ENCODE measurements at places on chromosomes 2 and 18.

DNA sequence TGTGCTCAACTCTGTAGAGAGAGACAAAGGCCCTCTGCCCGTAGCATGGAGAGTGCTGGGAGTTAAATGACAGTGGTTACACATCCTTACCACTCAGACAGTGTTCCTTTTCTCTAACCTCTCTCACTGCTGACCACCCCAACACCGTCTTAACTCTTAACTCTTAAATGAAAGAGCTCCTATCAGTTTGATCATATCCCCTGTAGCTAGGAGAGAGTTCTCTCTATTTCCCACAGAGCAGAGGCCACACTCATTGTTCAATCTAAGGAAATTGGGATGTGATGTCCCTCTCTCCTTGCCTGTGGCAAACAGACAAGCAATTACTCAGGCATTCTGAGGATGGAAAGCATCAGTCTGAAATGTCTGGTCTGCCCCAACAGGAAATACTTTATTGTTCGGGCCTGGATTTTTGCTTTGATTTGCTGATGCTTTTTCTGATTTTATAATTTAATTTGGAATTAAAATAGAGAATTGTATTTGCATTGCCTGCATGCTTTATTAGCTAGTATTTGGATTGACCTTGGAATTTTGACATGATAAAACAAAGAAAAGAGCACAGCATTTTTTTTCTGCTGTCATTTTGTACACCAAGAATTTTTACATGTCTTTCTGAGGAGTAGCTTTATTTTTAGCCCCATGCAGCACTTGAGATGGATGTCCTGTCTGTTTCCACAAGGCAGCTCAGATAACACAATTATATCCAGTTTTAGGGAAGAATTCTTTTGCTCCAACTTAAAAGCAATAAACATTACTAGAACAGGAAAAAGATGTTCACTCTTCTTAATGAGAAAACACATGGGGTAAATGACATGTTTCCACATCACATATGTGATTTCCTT is 27.7 kb upstream of the IER3IP1 start:
- no peaks in the 10 kb centered on the region for H3K36me3 ChIP-seq
- DNase-seq: no peak
- H3K4me3 ChIP-seq: no peak overlapping the region
- H3K4me1 ChIP-seq: no peaks in the 10 kb centered on the region
- H3K27ac ChIP-seq: no peak overlapping the region
- H3K27me3 ChIP-seq: peaks cover 24% of the 10 kb centered on the region

DNA sequence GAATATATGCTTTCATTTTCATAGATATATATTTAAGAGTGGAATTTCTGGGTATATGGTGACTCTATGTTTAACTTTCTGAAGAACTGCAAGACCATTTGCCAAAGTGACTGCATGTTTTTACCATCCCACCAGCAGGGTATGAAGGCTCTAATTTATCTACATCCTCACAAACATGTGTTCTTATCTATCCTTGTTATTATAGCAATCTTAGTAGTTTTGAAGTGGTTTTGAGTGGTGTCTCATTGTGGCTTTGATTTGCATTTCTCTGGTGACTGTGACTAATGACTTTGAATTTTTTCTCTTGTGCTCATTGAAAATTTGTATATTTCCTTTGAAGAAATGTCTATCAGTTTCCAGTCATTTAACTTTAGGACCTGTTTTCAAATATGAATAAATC is 310.2 kb upstream of the NRP2 start:
- no peaks in the 10 kb centered on the region for H3K36me3 ChIP-seq
- no peak overlapping the region for H3K27ac ChIP-seq
- peaks cover 3% of the 10 kb centered on the region for H3K4me1 ChIP-seq
- DNase-seq: no peak

GRCh38 chr18:274313-274712 is 6.5 kb upstream of the THOC1 start:
- no peak overlapping the region for H3K4me3 ChIP-seq
- H3K4me1 ChIP-seq: peaks cover 12% of the 10 kb centered on the region
- no peaks in the 10 kb centered on the region for H3K27me3 ChIP-seq
- no peak overlapping the region for H3K27ac ChIP-seq
- H3K36me3 ChIP-seq: peaks cover 5% of the 10 kb centered on the region

DNA sequence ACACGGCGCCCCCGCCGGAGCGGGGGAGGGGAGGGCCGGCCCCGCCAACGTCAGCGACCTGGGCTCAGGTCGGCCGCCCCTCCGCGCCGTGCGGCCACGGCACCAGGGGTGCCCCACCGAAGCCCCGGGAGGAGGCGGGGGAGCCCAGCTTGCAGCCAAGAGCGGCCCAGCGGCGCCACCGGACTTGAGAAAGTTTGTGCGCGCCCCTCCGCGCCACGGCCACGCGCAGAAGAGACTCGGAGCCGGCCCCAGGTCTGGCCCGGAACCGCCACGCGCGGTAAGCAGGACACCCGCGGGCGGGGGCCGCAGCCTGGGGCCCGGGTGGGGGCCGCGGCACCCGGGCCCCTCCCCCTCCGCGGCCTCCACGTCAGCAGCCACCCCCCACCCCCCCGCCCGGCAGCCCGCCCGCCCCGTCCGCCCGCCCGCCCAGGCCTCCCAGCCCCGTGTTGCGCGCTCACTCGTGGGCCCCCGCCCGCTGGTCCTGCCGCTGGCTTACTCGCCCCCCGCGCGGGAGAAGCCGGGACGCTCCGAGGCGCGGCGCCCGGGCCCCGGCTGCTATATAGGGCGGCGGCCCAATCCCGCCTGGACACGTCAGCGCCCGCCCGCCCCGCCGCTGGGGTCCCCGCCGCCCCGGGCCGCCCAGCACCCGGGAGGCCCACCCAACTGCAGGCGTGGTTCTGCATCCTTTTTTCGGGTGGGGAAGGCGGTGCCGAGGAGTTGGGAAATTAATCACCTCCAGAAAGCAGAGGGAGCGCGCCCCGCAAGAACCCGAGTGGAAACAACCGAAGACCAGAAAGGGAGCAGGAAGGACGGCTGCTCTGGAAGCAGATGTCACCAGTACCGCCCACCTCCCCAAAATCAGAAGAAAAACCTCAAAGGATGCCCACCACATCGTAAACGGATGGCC is 42.9 kb downstream of the HDLBP start:
- H3K36me3 ChIP-seq: peaks cover 46% of the 10 kb centered on the region
- DNase-seq: peak; percentile 74
- H3K4me3 ChIP-seq: peak overlapping the region; percentile 70
- no peaks in the 10 kb centered on the region for H3K27me3 ChIP-seq

- H3K4me3 ChIP-seq: peak overlapping the region; percentile 98
- H3K27ac ChIP-seq: peak overlapping the region; percentile 100
- H3K27me3 ChIP-seq: peaks cover 10% of the 10 kb centered on the region
- peaks cover 33% of the 10 kb centered on the region for H3K4me1 ChIP-seq
Measured at GRCh38 chr2:195658541-195658890, 1.5 kb downstream of the SLC39A10 start.

DNA sequence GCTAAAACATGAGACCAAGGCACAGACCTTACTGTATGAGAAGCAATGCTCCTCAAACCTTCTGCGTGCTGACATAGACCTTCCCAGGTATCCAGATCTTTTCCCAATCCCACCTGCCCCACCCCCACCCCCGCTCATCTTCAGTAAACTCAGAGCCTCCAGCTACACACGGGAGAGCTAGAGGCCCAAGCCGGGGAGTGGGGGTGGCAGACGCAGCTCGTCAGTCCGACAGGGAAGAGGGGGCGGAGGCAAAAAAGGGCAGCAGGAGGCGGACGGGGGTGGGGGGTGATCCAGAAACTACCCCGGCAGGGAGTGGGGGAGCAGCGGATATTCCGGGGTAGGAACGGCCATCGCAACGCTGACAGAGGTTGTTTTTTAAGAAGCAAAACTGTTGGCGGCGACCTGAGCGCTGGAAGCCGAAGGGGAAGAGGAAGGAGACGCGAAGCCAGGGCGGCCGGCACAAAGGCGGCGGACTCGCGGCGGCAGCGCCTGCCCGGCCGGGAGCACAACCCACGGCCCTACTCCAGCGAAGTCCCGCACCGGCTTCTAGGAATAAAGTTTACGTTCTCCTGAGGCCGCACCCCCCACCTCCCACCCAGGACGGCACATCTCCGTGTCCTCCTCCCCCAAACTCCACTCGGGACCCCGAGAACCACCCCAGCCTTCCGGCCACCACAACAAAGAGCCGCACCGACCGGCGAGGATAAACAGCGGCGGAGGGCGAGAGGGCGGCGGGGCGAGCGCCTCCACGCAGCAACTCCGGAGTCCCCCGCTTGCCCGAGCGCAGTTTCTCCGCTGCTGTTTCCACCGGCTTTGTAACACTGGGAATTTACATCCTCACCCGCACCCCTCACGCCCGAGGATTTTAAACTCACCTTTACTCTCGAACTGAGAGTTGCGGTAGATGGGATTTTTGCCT is 722 bp downstream of the BAZ2B start:
- H3K27me3 ChIP-seq: peaks cover 28% of the 10 kb centered on the region
- H3K4me3 ChIP-seq: peak overlapping the region; percentile 85
- peak overlapping the region; percentile 65 for H3K27ac ChIP-seq
- H3K4me1 ChIP-seq: peaks cover 9% of the 10 kb centered on the region
- no peaks in the 10 kb centered on the region for H3K36me3 ChIP-seq
- peak; percentile 55 for DNase-seq

GRCh38 chr2:17557596-17557995 is 17.1 kb downstream of the VSNL1 start:
- no peaks in the 10 kb centered on the region for H3K36me3 ChIP-seq
- DNase-seq: no peak
- H3K4me3 ChIP-seq: no peak overlapping the region
- H3K4me1 ChIP-seq: no peaks in the 10 kb centered on the region

DNA sequence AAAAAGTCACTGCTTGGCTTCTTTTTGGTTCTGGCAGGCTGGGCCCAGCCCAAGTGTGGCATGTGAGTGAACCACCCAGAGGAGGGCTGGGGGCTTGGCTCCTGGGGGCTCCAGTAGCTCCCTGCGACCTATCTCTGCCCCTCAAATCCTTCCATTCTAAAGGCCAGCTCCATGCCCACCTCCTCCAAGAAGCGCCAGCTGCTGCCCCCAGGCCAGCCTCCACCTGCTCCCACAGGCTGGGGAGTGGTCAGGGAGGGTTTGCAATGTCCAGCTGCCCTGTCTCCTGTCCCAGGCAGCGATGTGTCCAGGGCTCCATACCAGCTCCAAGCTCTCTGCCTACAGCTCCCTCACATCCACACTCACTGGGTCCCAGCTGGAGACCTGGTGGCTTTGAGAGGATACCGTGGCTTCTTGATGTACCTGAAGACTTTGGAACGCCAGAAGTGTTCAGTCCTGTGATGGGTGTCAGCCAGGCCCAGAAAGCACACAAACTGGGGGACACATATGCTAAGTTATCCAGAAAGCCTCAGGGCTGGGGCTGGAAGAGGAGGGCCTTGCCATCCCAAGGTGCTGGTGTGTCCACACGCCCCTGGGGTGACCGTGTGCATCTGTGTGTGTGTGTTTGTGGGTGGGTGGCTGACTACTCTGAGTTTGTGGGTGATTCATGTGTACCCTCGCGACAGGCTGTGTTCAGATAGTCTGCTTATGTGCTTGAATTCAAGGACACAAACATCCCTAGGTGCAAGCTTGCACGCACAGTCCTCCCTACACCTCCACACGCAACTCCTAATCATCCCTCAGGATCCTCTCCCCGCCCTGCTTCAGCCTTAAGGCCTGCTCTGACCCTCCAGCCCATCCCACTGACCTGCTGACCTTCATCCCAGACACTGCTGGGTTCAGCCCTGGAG is 33.4 kb downstream of the ZFP36L2 start:
- H3K4me1 ChIP-seq: peaks cover 55% of the 10 kb centered on the region
- H3K27ac ChIP-seq: peak overlapping the region; percentile 90
- H3K4me3 ChIP-seq: peak overlapping the region; percentile 75
- DNase-seq: no peak

- peaks cover 8% of the 10 kb centered on the region for H3K27me3 ChIP-seq
- no peak overlapping the region for H3K4me3 ChIP-seq
- no peak for DNase-seq
Measured at GRCh38 chr2:191894681-191895147, 47.8 kb upstream of the CAVIN2 start.

- no peaks in the 10 kb centered on the region for H3K36me3 ChIP-seq
- H3K27ac ChIP-seq: no peak overlapping the region
- no peak overlapping the region for H3K4me3 ChIP-seq
- no peaks in the 10 kb centered on the region for H3K4me1 ChIP-seq
- DNase-seq: peak; percentile 21
Measured at GRCh38 chr2:59025157-59025757, 784.1 kb upstream of the FANCL start.

- DNase-seq: no peak
- no peaks in the 10 kb centered on the region for H3K36me3 ChIP-seq
- no peak overlapping the region for H3K4me3 ChIP-seq
- no peak overlapping the region for H3K27ac ChIP-seq
- no peaks in the 10 kb centered on the region for H3K27me3 ChIP-seq
Measured at GRCh38 chr2:46372475-46372874, 75.3 kb downstream of the EPAS1 start.

DNA sequence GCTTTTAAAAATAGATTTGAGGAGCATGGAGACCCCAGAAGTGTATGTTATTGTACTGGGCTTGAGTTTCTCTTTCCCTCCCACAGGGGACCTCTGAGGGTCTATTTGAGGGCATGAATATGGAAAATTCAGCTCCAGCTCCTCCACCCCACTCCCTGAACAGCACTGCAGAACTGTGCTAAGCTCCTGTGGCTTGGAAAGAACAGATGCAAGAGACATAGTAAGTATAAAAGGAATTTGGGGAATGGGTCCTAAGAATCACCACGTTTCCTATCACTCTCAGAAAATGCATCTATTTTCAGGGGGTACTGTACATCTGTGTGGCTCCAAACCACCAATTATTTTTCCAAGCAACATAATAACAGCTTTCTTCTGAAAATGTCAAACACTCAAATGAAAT is 416.1 kb downstream of the ZNF521 start:
- no peaks in the 10 kb centered on the region for H3K36me3 ChIP-seq
- no peak overlapping the region for H3K4me3 ChIP-seq
- DNase-seq: no peak
- no peaks in the 10 kb centered on the region for H3K4me1 ChIP-seq

- no peaks in the 10 kb centered on the region for H3K36me3 ChIP-seq
- no peak overlapping the region for H3K4me3 ChIP-seq
- H3K4me1 ChIP-seq: peaks cover 17% of the 10 kb centered on the region
- DNase-seq: no peak
- no peak overlapping the region for H3K27ac ChIP-seq
Measured at GRCh38 chr2:240996834-240997140, 1.6 kb upstream of the SNED1 start.

- H3K4me3 ChIP-seq: no peak overlapping the region
- no peak overlapping the region for H3K27ac ChIP-seq
- H3K27me3 ChIP-seq: peaks cover 13% of the 10 kb centered on the region
- no peak for DNase-seq
- H3K36me3 ChIP-seq: no peaks in the 10 kb centered on the region
- H3K4me1 ChIP-seq: peaks cover 2% of the 10 kb centered on the region
Measured at GRCh38 chr18:10841203-10841602, 308.2 kb downstream of the PIEZO2 start.

DNA sequence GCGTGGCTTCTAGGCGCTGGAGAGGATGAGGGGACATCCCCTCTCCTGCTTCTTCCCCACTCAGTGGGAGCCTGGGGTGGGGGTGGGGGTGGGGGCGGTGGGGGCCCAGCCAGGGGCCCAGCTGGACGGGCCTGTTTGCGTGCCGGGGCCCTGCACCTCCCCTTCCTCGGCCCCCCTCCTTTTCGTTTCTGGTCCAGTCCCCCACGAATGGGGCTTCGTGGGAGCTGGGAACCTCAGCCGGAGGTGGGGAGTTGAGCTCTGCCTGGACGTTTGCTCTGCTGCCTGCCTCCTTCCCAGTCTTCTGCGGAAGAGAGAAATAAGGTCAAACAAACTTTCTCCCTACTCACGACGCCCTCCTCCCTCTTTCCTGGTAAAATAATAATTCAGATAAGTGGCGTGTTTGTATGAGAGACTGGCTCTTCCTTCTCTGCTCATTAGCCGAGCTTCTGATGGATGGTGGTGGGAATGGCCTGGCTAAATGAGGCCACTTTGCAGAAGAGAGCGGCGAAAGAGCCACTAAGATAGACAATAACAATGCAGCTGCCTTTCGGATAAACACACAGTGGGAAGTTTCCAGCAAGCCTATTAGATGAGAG is 782 bp downstream of the MTA3 start:
- peak; percentile 24 for DNase-seq
- H3K27me3 ChIP-seq: no peaks in the 10 kb centered on the region
- H3K36me3 ChIP-seq: peaks cover 11% of the 10 kb centered on the region
- peak overlapping the region; percentile 85 for H3K27ac ChIP-seq
